ENCODE measurements at places on chromosomes 7 and 10.

- no peak for DNase-seq
Measured at GRCh38 chr10:11197266-11197712, 179.6 kb downstream of the CELF2 start.

GRCh38 chr7:91137153-91137787 lies 127.0 kb upstream of the FZD1 start:
- DNase-seq: no peak

DNA sequence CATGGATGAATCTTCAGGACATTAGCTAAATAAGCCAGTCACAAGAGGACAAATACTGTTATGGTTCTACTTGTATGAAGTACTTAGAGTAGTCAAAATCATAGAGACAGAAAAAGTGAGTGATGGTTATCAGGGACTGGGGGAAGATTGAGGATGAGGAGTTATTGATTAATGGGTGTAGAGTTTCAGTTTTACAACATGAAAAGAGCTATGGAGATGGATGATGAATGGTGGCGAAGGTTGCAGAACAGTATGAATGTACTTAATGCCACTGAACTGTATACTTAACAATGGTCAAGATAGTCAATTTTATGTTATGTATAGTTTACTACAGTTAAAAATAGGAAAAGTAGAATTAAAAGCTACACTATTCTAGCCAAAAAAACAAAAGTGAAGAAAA lies 7.8 kb downstream of the STK31 start:
- DNase-seq: no peak

DNA sequence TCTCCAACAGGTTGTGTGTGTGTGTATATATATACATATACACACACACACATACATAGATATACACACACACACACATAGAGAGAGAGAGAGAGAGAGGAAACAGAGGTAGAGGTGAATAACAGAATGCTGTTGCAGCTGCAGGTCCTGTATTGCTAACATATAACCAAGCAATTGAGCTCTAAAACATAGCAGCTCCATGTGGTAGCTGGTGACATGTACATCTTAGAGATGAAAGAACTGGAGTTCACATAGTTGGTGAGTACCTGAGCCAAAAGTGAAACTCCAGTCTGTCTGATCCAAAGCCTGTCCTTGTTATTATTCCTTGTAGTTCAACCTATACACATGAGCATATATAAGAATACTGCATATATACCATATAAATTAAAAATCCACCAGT lies 152.9 kb upstream of the CSTF2T start:
- DNase-seq: no peak

- no peak for DNase-seq
Measured at GRCh38 chr7:159136013-159136412, 8.7 kb downstream of the VIPR2 start.

DNA sequence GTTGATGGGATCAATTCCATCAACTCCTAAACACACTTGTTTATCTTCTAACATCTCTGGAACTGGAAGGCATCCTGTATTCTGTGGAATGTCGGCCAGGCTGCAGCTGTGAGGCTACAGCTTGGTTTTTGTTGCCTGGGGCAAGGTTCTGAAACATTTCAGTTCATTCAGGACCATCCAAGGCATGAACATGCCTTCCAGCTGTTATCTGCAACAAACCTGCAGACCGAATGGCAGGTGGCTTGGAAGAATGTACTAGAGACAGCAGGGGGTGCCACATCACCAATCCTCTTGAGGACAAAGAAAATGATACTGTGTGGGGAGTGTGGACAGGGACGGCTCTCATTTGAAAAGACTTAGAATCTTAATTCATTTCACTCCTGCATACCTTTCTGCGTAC lies 12.4 kb downstream of the PAPOLB start:
- DNase-seq: no peak

DNA sequence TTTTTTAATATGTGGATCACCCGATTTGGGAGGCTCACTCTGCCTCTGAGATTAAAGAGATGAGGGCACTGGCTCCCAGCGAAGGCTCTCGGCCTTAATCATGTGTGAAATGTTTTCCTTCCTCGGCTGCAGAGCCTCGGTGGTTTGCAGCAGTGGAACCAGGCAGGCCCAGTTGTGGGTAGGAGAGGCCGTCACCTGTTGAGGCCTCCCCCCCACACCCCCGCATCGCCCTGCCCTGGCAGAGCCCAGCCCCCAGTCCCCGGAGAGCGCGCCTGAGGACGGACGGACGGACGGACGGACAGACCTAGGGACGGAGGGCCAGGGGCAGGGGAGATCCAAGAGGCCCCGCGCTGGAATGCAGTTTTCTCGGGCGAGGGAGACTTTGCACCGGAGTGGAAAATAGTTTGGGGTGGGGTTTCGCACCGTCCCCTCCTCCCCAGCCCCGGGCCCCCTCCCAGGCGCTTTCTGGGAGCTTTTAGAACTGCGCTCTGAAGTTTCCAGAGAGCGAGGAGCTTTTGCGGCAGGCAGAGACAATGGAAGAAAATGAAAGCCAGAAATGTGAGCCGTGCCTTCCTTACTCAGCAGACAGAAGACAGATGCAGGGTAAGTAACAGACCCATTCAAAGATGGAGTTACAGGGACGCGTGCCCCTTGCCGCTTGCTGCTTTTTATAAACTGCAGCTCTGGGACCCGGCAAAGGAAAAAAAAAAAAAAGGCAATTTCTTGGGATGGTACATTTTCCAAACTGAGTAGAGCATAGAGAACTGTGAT lies at the start of gene KIAA1217:
TSS of gene KIAA1217 (plus strand) at position 478 of the 771 bp plus-strand sequence. CDS start at position 534, 56 bp downstream.
- DNase-seq: no peak

- DNase-seq: no peak
Measured at GRCh38 chr7:108367946-108368345, 88.3 kb downstream of the NRCAM start.

GRCh38 chr10:126006906-126007305 lies 110.5 kb downstream of the FANK1 start:
- DNase-seq: no peak

GRCh38 chr10:71971769-71972555 lies 7.8 kb downstream of the CHST3 start:
- no peak for DNase-seq

GRCh38 chr7:144102041-144102440 lies 7.3 kb upstream of the OR2A2 start:
- DNase-seq: no peak

DNA sequence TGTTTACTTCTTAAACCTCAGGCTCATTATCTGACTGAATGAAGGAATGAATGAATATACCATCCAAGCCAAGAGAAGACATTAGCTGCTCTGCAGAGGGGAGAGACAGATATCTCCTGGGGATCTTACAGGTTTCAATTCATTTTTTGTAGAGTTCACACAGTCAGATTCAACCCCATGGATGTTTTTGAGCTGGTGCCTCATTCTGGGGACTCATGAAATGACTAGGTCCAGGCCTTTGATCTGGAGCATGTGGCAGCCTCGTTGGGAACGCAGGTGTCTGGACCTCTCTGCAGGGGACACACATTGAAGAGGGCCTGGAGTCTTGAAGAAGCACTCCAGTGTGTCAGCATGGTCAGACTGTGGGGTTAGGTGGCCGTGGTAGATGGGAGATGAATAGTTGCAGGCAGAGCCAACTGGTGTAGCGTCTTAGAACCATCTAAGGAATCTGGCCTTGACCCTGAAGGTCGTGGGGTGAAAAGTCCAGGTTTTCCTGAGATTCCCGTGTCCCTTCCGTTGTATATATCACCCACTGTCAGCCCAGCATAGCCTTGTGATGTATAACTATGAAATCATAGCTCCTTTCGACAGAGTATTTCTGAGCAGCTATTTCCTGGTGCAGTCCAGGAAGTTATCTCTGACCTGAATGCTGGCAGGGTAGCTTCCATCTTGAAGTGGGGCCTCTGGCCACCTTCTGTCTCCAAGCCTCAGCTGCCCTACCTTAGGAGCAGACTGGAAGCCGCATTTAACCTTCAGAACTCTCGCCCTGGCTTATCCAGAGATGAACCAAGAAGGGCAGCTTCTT lies 22.3 kb downstream of the BTBD16 start:
- no peak for DNase-seq

GRCh38 chr10:12594448-12594944 lies 245.1 kb downstream of the CAMK1D start:
- DNase-seq: peak; percentile 25

DNA sequence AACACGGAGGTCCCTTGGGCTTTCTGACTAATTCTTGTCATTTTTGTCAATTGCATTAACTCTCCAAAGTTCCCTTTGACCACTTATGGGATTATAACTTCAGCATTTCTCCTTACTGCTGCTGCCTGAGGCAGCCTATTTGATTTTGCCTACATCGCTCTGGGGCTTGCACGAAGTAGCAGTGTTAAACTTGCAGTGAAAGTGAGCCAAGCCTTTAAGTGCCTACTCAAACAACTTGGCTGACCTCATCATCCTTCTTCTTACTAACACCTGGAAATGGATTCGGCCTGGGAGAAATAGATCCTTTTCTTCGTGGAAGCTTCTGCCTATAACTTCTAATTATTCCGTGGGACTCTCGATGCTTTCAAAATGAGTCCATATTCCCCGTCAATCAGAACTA lies 76.6 kb downstream of the DGKB start:
- no peak for DNase-seq

GRCh38 chr10:33557313-33557712 lies 222.8 kb upstream of the NRP1 start:
- no peak for DNase-seq

DNA sequence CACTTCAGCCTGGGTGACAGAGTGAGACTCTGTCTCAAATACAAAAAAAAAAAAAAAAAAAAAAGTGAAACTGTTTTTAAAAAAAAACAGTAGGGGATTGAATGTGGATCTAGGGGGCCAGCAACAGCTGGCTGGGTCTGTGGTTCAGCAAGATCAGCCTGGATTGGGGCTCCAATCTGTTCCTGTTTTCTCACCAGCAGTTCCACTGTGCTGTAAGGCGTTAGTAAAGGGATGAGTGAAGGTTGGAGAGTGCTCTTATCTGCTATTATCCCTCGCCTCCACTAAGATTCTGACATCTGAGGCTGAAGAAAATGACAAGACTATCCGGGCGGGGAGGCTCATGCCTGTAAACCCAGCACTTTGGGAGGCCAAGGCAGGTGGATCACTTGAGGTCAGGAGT lies 41.6 kb upstream of the GTF2IRD1 start:
- no peak for DNase-seq

GRCh38 chr7:92748495-92748894 lies 87.9 kb downstream of the CDK6 start:
- DNase-seq: no peak

DNA sequence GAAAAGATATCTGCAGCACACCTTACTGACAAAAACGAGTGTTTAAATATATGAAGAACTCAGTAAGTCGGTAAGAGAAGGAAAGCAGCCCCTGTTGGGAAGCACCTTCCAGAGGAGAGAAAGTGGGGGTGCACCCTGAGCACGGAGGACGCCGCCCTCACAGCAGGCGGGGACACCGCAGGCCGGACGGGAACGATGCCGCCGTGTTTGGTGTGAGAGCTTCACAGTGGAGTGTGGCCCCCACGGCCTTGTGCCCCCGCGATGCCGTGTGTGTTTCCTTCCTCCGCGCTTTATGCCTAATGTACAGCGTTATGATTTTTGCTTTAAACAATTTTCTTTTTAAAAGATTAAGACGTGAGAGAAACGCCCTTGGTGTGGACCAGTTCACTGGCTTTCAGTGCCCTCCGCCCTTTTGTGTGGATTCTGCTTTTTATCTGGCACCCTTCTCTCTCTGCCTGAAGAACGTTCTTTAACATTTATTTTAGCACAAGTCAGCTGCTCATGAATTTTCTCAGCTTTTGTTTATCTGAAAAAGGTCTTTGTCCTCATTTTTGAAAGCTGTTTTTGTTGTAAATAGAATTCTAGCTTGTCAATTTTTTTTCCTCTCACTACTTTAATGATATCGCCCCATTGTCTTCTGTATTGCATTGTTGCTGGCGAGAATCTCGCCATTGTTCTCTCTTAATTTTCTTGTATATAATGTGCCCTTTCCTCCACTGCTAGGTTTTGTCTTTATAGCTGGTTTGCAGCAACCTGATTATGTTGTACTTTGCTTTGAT lies 110.7 kb downstream of the INPP5A start:
- DNase-seq: no peak

Measured in effector memory CD8-positive, alpha-beta T cell (primary cell).